ENCODE measurements at places on chromosomes 5 and 9.

DNA sequence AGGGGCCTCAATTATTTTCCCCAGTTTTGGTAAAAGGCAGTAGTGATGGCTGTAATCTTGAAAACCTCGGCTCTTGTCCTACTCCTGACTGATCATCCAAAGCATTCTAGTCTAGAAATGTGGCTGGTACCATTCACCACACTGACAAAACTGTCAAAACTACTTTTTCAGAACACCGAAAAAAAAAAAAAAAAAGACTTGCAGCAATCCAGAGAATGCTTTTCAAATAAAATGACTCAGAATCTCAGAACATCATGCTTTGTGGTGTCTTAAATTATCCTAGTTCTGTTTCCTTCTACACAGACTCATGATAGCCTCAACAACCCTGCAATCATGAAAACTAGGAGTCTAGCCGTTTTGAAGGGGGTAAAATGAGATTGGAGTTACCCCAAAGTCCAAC lies 13.4 kb downstream of the SLC28A3 start:
- DNase-seq = no peak

DNA sequence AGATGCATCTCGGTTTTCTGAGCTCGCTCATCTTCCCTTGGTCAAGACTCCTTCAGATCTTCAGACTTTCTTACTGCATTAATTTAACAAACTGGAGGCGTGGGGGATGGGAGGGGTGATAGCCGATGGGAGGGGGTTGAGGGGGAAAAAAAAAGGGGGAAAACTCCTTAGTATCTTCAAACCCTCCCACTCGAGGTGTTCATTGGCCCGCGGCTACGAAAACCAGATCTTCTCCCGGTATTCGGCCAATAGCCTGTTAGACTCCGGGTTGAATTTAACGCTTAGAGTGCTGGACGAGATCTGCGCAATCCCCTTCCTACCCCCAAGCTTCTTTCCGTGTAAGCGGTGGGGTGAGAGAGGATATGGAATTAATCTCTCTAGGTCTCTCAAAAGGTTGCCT lies 689 bp upstream of the GLRA1 start:
- DNase-seq = no peak

DNA sequence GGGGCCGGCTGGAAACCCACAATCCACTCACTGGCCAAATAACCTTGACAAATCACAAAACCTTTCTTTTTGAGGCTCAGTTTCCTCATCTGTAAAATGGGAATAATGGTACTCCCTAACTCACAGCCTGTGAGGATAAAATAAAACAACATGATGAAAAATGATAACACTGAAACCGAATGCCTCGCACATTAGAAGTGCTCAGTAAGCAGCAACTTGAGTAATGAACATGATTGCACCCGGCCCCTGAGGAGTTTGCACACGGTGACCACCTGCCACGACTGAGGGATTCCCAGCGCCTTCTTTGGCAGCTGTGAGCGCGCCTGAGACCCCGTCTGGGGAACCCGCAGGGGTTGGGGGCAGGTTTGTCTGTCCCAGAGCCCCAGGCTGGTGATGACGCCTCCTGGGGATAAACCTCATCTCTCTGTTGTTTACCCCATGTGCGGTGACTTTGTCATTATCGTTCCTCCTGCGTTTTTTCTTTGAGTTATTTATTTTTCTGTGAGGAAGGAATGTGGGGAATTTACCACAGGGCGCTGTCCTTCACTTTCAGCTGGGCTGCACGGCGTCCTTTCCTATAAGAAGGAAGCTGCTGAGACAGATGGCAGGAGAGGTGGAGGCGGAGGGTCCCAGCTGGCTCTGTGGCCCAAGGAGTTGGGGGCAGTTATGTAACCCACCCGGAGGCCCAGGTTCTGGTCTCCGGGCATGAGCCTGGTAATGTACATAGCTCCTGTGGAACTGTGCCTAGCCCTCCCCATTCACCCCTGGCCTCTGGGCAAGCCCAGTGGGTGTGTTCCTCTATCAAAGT lies 3.0 kb upstream of the SYNPO start:
- no peak for DNase-seq

DNA sequence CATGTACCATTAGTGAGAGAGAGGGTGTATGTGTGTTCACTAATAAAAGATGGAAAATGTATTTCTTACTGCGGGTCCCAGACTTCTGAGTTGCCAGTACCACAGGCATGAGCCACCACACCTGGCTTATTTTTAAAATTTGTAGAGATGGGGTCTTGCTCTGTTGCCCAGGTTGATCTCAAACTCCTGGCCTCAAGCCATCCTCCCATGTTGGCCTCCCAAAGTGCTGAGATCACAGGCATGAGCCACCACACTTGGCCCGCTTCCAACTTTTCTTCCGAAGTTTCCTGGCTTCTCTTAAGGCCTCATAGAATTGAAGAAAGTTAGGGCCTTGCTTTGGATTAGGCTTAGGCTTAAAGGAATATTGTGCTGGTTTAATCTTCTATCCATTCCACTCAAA lies 40.4 kb upstream of the F2RL2 start:
- DNase-seq = no peak

DNA sequence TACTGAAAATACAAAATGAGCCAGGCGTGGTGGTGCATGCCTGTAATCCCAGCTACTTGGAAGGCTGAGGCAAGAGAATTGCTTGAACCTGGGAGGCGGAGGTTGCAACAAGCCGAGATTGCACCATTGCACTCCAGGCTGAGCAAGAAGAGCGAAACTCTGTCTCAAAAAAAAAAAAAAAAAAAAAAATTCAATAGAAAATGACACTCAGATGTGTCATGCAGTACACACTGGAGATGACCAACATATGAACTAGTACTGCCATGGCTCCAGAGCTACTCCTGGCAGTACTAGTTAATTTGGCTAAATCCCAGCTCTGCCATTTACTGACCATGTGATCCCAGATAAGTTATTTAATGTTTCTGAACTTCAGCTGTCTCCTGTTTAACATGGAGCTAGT lies 7.3 kb downstream of the ATOX1 start:
- DNase-seq = no peak

GRCh38 chr5:113694576-113694975 lies 181.1 kb downstream of the YTHDC2 start:
- no peak for DNase-seq
